ENCODE measurements at places on chromosomes 16 and 17.

GRCh38 chr16:1614456-1615102 lies 2.4 kb downstream of the CRAMP1 start:
- no peak for DNase-seq

- DNase-seq = peak; percentile 62
Measured at GRCh38 chr17:51166198-51166986, at the start of gene NME2. Gene NME2 (plus strand): TSS chr17:51166411. CDS start chr17:51166831, 420 bp downstream.

GRCh38 chr17:37490638-37491614 lies 1.2 kb downstream of the DUSP14 start:
- DNase-seq = no peak

- no peak for DNase-seq
Measured at GRCh38 chr17:72358465-72358864, 237.6 kb downstream of the SOX9 start.

- no peak for DNase-seq
Measured at GRCh38 chr17:35041390-35041789, 22.1 kb downstream of the RFFL start.

GRCh38 chr17:9537177-9537776 lies 38.3 kb downstream of the STX8 start:
- no peak for DNase-seq

Measured in CD4-positive, alpha-beta T cell treated with Interleukin-4 for 1 hour (primary cell).